Osteocyte (in vitro differentiated cells): ENCODE measurements at places on chromosomes 7 and 10. TPM values are rescaled to one million over a fixed set of nuclear protein-coding genes. Genes with fewer than 3 reads are reported as not detected.

Gene PRPS1L1
- total RNA-seq: not detected in 2 replicates

Gene LRRN3
- 0.55 and 0.56 TPM in 2 replicates for total RNA-seq

Gene H2BK1
- total RNA-seq: 1.1 TPM in 1 of 2 replicates, not detected in the other

Gene EN2
- total RNA-seq: 3.3 and 3.4 TPM in 2 replicates

GRCh38 chr10:16544591-16544990, 22.9 kb upstream of the C1QL3 start:
- DNase-seq: no peak

- DNase-seq: no peak
These were observed 164.9 kb upstream of the EEPD1 start for GRCh38 chr7:35988105-35988504.

DNA sequence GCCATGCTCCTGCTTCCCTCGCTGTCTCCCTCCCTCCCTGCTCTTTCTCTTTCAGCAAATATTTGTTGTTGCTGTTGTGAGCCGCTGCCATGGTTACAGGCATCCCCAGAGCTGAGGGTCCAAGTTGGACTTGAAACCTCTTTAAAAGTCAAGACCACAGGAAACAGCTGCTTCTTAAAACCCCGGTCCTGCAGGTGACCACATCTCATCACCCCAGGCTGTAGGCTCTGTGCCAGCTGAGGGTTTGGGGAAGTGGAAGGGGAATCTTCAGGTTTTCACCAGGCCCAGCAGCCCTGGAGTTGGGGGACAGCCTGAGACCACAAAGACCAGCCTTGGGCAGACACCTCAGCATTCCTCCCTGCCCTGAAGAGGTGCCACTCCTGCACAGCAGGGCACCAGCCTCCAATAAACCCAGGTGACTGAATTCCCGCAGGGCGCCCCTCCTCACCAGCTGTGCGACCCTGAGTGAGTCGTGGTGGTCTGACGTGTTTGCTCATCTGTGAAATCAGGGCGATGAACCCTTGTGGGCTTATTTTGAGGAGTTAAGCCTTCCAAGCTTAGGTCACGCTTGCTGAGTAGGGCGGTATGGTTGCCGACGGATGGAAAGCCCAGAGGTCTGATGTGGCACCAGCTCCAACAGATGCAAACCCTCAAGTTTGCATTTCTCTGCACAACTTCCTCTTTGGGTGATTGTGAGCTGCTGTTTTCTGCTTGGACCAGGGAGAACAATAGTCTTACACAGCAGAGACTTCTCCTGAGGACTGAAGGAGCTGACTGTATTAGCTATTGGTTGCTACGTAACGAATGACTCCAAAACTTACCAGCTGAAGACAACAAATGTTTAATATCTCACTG, 24.8 kb downstream of the NPTX2 start:
- DNase-seq: no peak

DNA sequence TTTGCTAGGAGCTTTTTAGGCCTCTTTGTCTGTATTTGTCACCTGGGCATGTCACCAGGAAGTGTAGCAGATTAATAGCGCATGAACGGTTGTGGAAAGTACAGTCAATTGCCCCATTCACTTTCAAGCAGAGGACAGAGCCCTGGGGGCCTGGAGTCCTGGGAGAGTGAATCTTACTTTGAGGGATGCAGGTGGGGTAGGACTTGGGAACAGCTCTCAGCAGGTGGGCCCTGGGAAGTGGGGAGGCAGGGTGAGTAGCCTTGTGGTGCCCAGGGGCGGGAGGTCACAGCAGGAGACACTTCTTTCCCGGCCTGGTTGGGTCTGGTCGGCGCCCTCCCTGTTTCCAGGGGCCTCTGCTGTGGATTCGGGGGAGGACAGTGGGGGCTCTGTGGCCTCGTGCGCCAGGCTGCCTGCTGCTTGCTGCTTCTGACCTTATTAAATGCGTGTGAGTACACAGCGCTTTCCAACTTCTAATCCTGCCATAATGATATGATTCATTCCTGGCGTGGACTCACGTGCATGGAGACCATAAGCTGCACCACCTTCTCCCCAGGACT, 51.6 kb upstream of the AQP1 start:
- DNase-seq: no peak

DNA sequence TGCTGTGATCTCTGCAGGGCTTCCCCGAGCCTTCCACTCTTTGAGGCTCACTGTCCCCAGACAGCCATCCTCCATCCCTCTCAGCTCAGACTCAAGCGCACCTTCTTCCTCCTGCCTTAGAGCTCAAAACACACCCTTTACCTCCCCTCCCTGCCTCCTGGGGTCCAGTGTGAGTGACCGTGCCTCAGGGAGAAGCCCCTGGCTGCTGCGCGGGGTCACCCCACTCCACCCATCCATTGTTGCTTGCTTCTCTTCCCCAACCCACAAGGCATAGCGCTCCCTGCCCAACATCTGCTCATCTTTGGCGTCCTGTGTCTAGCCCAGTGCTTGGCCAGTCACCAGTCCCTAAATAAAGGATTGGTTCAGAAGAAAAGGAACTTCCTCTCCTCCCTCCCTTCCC, 170.3 kb downstream of the TCERG1L start:
- no peak for DNase-seq

DNA sequence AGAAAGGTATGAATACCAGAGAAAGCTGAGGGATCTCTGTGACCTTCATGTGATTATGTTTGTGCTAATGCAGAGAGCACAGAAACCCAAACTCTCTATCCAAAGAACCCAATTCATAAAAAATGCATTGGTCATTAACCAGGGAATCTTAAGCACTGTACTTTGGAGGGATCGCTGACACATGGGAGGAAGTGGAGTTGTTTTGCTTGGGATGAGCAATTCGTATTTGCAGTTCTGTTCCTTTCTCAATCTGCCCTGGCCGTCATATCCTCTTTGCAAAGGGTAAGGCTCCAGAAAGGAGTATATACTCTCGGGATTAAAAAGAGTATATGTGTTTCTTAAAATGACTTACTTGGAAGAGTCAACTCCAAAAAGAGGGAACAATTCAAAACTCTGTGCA, 221.3 kb downstream of the POU6F2 start:
- no peak for DNase-seq
